ENCODE measurements at places on chromosomes 13 and 19.

DNA sequence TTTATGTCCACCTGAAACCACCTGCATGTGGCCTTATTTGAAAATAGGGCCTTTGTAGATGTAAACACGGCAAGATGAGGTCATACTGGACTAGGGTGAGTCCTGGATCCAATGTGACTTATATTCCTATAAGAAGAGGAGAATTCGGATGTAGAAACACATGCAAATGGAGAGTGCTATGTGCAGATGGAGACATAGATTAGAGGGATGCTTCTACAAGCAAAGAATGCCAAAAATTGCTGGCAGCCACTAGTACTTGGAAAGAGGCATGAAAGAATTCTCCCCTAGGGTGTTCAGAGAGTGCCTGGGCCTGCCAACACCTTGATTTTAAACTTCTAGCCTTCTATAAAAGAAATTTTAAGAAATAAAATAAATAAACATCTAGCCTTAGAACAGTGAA is 226.1 kb downstream of the RFC3 start:
- DNase-seq: peak; percentile 24

DNA sequence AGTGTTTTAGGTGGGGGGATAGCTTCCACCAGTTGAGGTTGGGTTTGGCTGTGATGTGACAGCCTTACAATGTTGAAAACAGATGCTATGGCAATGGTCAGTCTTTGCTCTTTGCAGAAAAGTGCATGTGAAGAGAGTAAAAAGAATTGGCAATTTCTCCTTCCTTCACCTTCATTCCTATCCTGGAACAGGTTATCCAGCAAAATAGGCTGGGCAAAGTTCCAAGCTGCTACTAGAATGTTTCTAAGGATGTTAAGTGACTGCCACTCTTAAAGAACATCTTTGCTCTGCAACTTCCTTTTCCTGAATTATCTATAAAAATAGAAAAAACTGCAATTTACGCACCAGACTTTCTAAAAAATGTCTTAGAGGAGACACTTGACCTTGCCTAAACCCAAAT is 50.1 kb upstream of the MYCBP2 start:
- no peak for DNase-seq

DNA sequence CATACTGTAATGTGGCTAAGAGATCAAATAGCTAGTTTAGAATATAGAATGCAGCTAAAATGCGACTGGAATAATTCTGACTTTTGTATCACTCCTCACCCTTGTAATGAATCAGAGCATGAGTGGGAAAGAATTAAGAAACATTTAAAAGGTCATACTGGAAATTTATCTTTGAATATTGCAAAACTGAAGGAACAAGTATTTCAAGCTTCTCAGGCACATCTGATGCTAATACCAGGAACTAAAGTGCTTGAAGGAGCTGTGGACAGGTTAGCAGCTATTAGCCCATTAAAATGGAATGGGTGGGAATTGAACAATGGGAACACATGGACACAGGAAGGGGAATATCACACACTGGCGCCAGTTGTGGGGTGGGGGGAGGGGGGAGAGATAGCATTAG is 144.2 kb upstream of the ZNF91 start:
- no peak for DNase-seq

GRCh38 chr19:23787106-23787505 is 28.4 kb upstream of the ZNF681 start:
- DNase-seq: no peak

GRCh38 chr19:7692417-7693088 is 9.4 kb downstream of the FCER2 start:
- no peak for DNase-seq
